Sigmoid colon (tissue), 7 donors: ENCODE measurements at places on chromosomes 5 and 9. TPM values are rescaled to one million over a fixed set of nuclear protein-coding genes. Genes with fewer than 3 reads are reported as not detected.

Gene SARDH
- total RNA-seq: 3.0 TPM

Gene TTC23L
- total RNA-seq: 0.36 TPM

Gene PPP2R2B
- 5.6 TPM for total RNA-seq

Gene SEMA6A
- total RNA-seq: 29.3 TPM

Gene DRD1
- not detected for total RNA-seq

Gene WNT8A
- total RNA-seq: not detected

Gene PKD2L2
- 0.36 TPM for total RNA-seq

Gene CDC25C
- total RNA-seq: not detected

Gene FOXD4L5
- total RNA-seq: not detected

DNA sequence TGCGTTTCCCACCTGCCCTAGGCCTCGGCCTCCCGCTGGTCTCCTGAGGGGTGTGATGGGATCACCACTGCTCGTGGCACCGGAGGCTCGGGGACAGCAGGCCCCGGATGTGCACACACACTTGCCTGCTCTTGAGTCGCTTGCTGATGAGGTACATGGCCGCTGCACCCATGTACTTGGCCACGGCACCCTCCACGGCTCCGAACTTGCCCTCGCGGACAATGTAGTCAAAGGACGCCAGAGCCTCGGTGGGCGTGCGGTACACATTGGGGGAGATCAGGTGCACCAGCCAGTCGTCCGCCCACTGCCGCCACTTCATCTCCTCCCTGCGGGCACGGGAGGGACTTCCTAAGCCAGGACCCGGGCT lies 4.7 kb downstream of the PTGES2 start:
- DNase-seq: no peak

- no peak for DNase-seq
Measured at GRCh38 chr5:40578501-40579451, 100.9 kb upstream of the PTGER4 start.

DNA sequence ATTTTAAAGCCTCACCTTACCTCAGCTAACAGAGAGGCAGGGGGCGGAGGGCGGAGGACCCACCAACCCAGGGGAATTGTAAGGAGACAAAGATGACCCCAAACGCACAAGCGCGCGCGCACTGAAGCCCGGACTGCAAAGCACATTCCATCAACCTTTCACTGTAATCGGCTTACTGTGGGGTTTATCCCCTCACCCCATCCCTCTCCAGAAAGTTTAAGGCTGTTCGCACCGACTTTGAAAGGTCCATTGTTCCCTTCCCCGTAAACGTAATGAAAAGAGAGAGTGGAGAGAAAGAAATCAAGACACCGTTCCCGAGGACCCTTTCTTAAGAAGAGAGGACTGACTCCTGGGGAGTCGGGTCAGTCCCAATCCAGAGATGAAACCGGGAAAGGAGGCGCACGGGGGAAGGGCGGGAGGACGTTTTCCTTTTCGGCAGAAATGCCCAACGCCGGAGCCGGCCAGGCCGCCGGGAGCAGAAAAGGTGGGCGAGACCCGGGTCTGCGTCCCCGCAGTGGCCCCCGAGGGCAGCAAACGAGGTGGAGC lies 464 bp downstream of the CEMIP2 start:
- peak; percentile 69 for DNase-seq

DNA sequence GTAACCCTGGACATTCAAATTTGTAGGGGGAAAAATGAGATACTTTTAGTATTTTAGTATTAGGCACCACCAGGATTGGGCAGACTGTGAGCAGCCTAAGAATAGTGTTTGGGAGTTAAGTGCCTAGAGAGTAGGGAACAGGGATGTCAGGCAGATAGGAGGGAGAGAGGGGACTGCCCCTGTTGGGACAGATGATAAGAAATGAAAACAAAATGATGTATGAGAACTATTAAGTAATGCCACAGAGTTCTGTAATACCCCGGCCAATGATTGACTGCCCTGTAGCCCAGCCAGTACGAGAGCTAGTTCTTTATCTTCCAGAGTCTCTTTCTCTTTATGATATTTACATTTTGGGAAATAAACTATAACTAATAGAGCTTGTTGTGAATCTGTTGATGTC lies 24.4 kb downstream of the ARHGAP26 start:
- DNase-seq: no peak

- DNase-seq: no peak
Measured at GRCh38 chr9:91163773-91164471, 197.8 kb downstream of the AUH start.

GRCh38 chr9:22643541-22643940 lies 196.9 kb downstream of the DMRTA1 start:
- DNase-seq: no peak

DNA sequence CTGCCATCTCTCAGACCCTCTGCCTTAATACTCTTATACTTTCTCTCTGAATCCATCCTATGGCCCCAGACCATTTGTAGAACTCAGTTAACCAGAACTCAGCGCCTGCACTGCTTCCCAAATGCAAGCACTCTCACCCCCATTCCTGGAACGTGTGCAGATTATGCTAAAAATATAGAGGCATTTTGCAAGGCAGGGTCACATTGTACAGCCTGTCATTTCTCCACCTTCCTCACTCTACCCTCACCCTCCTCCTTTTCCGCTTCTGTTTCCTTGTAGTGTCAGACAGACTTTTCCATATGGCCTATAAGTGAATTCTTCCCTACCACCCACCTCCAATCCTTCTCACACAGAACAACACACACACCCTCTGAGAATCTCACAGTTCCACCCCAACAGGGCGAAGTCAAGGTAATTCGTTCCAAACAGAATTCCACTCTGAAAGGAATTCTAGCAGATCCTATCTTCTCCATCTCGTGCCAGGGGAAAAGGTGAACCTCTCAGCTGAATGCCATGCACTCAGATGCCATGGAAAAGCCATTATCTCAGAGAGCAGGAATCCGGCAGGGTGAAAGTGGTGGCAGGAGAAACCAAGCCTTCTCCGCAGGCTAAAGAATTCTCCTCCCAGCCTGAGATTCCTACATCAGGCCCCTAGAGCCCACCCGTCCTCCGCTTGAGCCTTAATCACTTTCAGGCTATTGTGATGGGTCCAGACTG lies 25.3 kb downstream of the GGTA1 start:
- peak; percentile 37 for DNase-seq

DNA sequence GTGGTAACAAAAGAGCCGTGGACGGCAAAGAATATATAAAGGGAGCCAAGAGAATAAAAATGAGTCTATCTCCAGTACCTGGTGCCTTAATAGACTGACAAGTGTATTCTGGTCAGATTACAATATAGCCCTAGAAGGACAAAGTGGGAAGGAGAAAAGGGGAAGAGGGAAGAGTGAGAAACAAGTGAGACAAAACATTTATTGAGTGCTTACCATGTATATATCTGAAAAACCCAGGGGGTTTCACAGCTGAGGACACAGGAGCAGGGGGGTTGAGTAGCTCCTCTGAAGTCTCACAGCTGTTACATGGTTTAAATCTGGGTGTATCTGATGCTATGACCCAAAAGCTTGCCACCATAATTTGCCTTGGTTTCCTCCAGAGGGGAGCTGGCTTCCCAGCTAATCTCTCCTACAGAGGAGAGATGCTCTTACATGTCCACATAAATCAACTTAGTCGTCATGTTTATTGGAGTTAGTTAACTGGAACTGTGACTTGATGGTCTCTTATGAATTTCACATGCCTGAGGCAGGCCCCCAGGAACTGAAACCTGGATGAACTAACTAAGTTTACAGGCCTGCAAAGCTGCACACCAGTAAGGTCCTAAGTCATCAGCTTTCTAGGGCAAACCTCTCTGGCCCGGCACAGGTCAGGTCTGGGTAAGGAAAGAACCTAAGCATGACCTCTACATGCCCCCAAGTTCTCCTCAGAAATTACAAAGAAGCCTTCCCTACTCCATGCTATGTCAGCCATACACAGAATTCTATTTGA lies 15.5 kb downstream of the SIL1 start:
- DNase-seq: no peak

DNA sequence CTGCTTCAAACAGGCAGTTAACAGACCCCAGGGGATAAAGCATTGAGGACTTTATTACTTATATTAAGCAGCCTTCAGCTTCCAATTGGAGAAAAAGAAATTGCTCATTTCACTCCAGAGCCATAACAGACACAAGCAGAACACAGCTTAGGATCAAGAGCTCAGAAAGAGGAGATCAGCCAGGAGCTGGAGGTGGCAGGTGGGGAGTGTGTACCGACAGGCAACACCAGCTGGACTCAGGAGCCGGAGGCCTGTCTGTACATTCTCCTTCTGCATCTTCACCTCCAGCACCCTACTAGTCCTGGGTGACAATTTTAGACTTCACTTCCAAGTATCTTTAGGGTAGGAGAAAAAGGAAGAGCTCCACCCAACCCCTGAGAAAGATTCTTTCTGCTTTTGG lies 35.8 kb downstream of the NRG2 start:
- DNase-seq: no peak

DNA sequence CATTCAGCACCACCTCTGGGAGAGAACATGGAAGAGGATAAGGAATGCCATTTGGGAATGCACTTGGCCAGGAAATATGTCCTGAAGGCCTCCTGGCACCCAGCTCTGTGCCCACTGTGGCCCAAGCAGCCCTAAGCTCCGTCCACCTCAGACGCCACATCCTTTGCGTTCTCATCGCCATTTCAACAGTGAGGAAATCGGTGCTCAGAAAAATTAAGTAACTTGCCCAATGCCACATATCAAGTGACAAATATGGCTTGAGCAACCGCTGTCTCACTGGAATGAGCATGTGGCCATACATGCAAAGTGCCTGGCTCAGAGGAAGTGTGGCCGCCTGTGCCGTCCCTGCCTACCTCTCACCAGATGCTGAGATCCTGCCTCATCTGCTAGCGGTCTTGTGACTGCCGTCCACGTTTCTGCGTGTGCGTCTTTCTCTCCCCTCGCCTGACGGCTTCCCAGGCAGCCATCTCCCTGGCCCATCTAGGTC lies 984 bp upstream of the DOK3 start:
- no peak for DNase-seq

GRCh38 chr5:100456615-100457014 lies 78.6 kb upstream of the FAM174A start:
- DNase-seq: no peak

DNA sequence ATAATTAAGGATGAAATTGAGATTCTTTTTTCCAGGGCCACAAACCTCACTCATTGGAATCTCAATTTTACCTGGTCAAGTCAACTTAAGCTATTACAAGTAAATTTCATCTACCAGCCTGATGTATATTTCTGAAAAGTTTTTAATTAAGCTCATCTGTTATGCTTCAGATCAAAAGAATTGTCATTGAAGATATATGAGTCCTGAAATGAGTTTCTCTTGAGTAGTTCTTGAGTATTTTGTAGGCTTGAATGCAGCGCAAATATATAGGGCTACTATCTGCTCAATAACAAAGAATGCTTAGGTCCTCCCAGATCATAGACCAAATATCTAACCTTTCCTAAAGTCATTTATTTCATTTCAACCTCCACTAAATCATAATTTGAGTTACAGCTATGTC lies 482.2 kb upstream of the ST8SIA4 start:
- DNase-seq: no peak

DNA sequence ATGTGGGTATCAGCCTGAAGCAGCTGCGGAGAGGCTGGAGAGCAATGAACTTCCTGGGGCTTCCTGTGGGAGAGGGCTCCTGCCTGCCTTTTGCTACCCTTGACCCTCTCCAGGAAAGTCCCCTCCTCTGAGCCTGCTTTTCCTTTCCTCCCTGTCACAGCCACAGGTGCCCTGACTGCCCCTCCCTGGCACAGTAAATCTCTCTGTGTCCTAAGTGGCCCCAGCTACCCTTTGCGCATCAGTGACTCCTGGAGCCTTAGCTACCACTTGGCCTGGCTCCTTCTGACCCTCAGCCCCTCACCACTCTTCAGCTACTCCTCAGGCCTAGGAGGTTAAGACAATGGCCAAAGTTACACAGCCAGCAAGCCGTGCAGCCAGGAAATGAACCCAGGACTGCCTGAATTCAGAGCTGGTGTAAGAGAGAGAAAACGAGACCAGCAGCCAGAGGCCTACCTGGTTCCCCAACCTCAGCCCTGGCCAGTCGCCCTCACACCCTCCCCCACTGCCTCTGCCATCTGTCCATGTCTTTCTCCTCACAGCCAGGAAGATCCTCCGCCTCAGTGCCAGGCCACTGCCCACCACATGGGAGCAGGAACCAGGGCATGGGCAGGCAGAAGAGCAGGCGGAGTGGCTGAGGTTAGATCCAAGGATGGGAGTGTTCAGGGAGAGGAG lies 18.6 kb downstream of the CNTFR start:
- DNase-seq: no peak

GRCh38 chr5:133753856-133754255 lies 141.5 kb upstream of the FSTL4 start:
- no peak for DNase-seq

- DNase-seq: no peak
Measured at GRCh38 chr5:128192368-128192767, 108.8 kb downstream of the SLC12A2 start.

DNA sequence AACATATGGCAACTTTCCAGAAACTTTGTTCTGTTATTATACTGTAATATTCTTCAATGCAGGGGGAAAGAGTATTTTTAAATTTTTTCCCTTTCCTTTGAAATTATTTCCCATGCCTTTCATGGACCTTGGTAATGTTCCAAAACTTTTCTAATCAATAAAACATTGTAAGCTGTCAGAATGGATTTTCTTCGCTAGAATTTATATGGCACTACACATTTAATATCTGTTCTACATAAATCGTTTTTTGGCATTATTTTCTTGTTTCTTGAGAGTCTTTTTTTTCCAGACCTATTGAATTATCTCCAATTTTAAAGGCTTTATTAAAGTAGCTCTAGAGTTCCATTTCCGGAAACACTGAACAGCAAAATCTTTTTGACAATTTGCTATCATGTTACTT lies 249.0 kb downstream of the TMEM167A start:
- no peak for DNase-seq

DNA sequence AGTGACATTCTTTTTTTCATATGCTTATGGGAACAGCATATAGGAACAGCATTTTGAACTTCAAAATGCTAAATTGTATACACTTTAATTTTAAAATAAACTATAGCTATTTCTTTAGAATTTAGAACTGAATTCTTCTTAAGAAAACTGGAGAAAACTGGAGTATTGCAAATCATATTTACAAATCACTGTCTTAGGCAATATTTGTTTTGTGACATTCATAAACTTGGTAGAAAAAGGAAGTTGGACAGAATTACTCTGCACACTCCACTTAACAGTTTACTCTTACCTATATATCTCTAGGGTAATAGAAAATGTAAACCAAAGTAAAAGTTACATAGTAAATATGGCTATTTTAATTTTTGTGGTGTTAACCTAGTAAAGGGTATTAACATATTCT lies 3.1 kb downstream of the DMRTA1 start:
- no peak for DNase-seq

GRCh38 chr5:589173-589572 lies 23.0 kb upstream of the CEP72 start:
- DNase-seq: peak; percentile 19

GRCh38 chr9:129145841-129146292 lies 32.2 kb downstream of the IER5L start:
- DNase-seq: peak; percentile 88

DNA sequence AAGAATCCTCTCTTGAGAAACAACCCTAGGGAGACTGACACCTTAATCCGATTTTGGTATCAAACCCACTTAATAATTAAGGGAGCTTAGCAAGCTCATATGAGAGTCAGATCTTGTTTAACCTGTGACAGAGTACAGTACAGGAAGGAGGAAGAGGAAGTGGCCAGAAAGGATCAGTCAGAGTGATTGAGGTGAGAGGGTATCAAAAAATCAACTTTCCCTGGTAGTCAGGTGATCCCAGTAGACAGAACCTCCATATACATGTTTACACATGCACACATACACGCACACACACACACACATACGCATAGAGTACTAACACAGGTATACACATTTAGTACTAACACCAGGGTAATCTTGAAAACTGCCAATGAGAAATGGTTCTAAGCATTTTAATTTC lies 56.8 kb downstream of the GLIS3 start:
- no peak for DNase-seq
